ENCODE measurements at places on chromosomes 5 and 9.

DNA sequence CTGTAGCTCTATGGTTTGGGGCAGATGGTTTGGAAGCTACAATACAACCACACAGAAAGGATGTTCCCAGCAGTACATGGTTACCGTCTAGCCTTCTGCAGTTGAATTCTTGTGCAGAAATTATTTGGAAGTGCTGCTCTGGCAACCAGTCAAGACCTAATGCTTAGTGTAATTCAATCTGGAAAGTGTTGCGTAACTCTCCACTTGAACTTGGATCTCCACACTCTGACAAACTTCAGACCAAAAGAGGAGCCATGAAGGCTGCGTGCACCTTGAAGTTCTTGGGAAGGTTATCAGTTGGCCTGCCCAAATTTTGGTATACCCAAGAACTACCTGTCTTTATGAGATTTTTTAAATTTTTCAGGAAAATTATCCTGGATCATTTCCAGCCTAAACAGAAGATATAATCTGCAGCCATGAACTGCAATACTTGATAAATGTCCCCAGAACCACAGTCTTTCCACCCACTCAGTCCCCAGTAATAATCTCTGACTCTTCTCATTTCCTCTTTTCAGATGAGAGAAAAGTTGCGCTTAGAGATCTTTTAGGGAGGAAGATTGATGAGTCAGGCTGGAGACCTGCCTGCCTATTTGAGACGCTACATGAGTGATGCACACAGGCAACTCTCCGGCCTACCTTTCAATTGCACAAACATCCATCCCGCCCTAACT lies 159.9 kb downstream of the FANCC start:
- peak; percentile 71 for DNase-seq

GRCh38 chr5:118456085-118456484 lies 532.3 kb downstream of the DTWD2 start:
- DNase-seq = no peak

GRCh38 chr5:173602423-173602822 lies 14.0 kb downstream of the BOD1 start:
- peak; percentile 44 for DNase-seq

DNA sequence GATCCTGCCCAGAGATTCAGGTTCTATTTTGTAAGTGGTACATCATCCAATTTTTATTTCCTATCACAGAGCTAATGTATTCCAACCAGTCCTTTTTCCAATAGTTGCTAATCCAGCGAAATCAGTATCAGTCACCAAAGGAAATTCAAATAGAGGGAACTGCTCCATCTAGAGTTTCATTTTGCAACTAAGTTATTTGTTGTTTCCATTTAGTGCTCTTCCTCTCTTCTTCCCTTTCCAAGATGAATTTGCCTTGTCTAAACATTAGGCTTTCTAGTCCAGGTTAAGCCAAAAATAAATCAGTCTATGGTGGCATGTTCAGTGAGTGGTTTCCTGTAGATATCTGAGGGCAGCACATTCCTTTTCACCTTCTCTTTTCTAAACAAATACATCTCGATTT lies 79.8 kb upstream of the SPATA31D4 start:
- no peak for DNase-seq

GRCh38 chr9:22203371-22204138 lies 194.4 kb upstream of the CDKN2B start:
- DNase-seq = no peak

DNA sequence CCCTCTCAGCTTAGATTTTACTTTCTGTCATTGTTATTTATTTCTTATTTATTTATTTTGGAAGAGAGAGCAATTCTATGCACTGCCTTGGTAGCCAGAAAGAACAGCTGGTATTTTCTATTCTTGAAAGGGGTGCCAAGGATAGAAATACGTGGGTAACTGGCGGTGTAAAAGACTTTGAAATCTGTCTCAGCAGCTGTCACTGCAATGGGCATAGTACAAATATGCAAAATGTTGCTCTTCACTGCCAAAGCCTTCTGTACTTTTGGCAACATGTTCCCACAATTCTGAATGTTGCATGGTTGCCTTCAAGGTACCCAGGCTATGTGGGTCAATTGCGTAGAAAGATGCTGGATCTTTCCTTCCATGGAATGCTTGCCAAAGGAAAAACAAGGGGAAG lies 230.2 kb upstream of the EDIL3 start:
- no peak for DNase-seq

DNA sequence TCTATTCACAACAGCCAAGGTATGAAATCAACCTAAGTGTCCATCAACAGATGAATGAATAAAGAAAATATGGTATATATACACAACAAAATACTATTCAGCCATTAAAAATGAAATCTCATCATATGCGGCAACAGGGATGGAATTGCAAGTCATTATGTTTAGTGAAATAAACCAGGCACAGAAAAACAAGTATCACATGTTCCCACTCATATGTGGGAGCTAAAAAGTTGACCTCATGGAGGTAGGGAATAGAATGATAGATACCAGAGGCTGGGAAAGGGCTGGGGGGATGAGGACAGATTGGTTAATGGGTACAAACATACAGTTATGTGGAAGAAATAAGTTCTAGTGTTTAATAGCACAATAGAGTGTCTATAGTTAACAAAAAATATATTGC lies 149.7 kb downstream of the DEPDC1B start:
- no peak for DNase-seq

DNA sequence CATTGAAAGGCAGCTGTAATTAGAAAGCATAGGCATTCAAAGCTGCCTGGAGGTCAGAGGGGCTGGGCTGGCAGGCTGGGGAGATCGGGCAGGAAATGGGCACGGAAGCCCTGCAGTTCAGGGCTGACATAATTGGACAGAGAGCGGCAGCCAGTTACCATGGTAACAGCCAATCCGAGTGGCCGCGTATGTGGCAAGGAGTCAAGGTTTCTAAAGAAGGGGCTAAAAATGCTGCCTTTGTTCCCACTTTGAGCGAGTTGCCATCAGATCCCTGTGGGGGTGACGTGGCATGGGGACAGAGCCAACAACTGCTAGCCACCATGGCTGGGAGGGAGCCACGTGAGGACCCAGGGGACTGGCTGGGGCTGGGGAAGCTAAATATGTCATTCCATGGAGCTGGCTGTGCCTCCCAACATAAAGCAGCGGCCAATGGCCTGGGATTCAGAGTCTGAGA lies 44.7 kb upstream of the NDFIP1 start:
- DNase-seq = no peak

DNA sequence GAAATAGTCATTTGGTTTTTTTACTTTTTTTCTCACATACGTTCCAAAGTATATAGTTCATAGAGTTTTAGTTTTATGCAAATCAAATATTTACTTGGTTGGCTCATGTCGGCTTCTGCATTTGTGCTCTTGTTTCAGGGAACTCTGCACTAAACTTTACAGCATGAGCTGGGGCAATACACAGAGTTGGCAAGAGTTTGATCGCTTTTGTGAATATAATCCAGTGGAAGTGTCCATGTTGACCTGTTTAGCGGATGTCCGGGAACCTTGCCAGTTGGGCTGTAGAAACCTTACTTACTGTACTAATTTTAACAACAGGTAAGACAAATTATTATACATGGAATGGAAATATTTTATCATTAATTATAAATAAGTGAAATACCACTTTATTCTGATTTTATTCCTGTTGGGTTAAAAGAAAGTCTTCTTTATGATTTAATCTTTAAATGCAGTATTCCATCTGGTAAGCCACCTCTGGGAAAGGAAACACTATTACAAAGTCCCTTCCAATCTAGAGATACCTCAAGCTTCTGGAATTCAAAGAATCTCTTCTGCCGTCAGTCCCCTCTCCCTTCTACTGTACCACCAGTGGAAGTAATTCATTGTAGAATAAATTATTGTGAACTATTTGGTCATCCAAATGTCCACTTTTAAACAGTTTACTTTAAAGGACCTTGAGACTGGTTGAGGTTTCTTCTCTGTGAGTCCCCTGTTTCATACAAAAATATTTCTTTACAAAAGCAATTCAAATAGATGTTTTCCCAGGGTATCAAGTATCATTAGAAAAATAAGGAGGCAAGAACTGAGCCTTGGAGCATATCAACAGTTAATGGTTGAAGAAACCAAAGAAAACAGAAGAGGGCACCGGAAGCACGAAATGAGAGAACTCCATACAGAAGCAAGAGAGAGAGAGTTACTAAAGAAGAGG lies 45.2 kb upstream of the GLIPR2 start:
- no peak for DNase-seq

DNA sequence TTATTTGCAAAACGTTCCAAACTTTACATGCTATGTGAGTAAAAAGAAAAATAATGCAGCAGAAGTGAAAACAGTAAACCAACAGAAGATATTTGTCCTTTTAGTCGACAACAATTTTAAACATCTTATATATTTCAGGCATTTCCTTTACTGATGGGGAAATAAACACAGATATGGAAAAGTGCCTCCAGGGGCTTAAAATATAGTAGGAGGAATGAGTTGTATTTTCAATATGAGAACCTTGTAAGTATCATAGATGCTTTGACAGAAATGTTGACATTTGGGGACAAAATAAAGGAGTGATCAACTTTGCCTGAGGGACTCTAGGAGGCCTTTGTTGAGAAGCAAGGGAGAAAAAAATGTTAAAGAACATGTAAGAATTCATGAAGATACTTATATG lies 1043.5 kb downstream of the CDH12 start:
- DNase-seq = no peak

- DNase-seq = no peak
Measured at GRCh38 chr5:135842737-135843136, 8.3 kb downstream of the SLC25A48 start.

DNA sequence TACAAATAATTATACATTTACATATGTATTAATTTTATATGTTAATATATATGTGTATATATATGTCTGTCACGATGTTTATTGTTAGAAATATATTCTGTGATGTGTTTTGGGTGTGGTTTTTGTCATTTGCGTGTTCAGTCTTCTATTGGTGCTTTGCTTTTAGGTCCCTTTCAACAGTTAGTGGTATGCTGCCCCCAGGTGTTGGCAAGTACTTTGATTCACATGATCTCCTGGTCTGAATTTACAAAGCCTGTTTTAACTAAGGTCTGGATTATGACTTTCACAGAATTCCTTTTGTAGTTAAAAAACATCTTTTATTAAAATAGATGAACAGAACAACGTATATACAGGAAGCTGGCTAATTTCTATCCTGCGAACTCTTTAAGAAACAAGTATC lies 271.5 kb downstream of the CCDC171 start:
- DNase-seq = no peak

DNA sequence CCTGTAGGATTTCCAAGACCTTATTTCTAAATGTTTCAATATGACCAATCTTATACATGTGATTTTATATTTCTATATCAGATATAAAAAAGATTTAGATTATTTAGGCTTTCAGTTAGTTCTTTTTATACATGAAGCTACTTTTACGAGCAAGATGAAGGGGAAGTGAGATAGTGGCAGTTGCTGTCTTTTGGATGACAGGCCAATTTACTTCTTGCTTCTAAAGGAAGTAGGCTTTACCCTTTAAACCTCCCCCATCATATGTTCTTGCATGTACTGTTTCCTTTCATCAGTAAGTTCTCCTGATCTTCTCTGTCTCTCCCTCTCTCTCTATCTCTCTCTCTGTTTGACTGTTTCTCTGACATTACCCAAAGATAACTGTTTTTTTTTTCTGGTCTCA lies 4.0 kb upstream of the TYRP1 start:
- no peak for DNase-seq

- no peak for DNase-seq
Measured at GRCh38 chr5:43555895-43556606, 826 bp downstream of the PAIP1 start.

GRCh38 chr9:17656889-17657288 lies 78.0 kb downstream of the SH3GL2 start:
- DNase-seq = no peak

- no peak for DNase-seq
Measured at GRCh38 chr9:4781408-4781807, 11.3 kb upstream of the RCL1 start.
